HS-5 (cell line): ENCODE measurements at places on chromosomes 3 and 15.

DNA sequence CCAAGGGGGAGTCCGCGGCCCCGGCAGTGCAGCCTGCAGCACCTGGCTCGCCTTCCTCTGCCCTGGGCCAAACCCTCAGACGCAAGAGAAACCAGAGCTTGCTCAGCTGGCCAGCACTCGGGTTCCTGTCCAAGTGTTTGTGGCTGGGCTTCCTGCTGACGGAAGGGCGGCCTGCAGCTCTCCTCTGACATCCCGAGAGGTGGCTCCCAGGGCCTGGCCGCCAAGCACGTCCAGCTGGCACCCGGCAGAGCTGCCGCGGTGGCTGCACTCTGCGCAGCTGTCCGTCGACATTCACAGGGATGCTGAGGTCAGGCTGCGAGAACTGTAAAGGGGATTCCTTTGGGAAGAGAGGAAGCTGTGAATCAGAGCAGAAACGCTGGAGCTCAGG, 85.6 kb downstream of the CPN2 start:
- no peak for DNase-seq

DNA sequence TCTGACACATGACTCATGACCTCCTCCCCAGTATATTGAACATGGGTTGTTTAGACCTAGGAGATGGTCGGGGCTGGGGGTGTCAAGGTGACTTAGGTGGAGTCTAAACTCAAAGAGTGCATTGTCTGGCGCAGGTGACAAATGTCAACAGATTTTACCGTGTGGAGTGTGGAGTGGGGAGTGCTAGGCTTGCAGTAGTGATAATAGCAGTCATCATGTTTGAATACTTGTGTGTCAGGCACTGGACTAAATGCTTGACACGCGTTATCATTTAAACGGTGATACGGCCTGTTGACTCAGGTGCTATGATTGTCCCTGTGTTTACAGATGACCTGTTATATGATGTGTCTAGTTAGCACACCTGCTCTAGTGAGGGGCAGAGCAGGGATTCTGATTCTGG, 30.8 kb downstream of the MUC20 start:
- DNase-seq, result no peak

GRCh38 chr15:58793862-58794261, 22.8 kb downstream of the MINDY2 start:
- DNase-seq, result no peak

DNA sequence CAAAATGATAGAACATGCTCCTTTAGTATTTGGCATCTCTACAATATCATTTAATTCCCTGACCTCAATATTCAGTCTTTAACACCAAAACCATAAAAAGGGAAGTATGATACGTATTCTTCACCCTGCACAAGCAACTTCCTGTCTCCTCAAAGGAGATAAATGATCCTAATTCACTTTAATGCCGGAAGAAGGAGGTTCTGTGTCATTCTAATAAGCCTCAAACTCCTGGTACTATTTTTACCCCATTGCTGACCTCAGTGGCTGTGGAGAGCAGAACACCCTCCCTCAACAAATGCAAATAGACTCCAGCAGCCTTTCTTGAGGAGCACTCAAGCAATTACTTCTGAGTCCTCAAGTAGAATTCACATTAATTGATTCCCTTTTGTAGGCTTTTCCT, 173.3 kb downstream of the TMEM108 start:
- DNase-seq, result no peak

DNA sequence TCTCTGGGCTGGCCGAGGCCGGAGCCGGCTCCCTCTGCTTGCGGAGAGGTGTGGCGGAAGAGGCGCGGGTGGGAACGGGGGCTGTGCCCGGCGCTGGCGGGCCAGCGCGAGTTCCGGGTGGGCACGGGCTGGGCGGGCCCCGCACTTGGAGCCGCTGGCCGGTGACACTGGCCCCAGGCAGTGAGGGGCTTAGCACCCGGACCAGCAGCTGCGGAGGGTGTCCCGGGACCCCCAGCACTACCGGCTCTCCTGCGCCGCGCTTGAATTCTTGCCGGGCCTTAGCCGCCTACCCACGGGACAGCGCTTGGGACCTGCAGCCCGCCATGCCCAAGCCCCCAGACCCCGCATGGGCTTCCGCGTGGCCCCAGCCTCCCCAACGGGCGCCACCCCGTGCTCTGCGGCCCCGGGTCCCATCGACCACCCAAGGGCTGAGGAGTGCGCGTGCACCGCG, 736.3 kb upstream of the ARRDC4 start:
- no peak for DNase-seq

GRCh38 chr15:84714372-84714771, 1.6 kb downstream of the SEC11A start:
- DNase-seq, result no peak

- DNase-seq, result no peak
Observed at GRCh38 chr15:32781781-32782180, 64.0 kb downstream of the GREM1 start.

DNA sequence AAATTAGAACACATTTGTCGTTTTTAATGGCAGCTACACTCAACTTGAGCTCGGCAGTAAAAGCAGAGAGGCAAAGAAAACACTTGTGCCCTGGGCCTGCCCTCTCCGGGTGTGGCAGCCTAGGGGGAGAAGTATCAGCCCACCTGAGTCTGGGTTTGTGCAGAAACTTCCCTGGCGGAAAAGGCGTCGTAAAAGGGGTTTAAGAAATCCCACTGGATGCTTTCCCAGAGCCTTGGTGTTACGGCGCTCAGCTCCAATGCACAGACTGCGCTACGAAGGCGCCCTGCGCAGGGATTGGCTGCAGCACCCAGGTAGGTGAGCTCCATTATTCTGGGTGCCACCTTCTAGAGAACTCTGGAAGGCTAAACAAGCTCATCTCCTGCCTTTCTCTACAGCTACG, 461.5 kb upstream of the NR2F2 start:
- no peak for DNase-seq

GRCh38 chr15:63601026-63601703, 4.0 kb downstream of the FBXL22 start:
- DNase-seq, result no peak

DNA sequence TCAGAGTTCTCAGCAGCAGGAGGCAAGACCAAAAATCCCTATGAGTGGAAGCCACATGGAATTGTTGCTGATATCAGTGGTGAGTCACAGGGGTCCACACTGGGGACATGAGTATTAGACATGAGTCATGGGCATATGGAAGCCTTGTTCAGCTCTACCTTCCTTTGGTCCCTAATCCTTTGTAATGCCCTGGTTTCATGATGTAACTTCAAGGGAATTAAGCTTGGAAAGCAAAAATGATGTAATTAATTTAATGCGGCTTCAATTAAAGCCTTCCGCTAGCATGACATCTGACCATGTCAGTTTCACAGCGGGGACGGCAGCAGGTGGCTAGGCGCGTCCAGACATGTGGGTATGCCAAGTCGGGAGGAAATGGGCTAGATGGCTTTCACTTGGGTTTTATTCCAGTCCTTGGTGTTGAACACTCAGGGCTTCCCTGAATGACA, 176.1 kb upstream of the RGMA start:
- DNase-seq, result no peak

GRCh38 chr15:90872486-90873184, 4.2 kb downstream of the FURIN start:
- DNase-seq, result no peak

DNA sequence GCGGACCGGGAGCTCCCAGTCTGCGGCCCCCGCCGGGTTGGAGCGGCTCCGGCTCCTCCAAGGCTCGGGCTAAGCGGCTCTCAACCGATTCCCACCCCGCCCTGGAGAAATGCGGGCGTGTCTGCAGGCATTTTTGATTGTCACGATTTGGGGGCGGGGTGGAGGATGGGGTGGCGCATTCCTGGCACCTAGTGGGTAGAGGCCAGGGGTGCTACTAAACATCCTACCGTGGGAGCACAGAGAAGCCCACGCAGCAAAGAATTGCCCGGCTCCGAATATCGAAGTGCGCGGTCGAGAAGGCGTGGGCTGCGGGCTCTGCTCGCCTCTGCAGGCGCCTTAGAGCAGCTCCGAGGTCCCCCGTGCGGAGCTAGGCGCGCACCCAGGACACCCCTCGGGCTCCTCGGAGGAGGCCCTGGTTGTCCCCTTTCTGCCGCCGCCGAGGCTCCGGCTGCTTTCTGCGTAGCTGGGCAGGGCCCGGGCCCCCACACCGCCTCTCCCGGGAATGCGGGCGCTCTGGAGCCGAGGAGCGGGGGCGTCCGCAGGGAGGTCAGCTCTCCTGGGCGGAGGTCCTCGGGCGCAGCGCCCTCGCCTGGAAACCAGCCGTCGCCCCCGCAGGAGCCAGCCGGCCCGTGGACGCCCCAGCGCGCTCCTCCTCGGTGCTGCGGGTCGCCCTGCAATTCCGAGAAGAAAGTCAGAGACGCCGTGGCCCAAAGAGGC, 16.5 kb upstream of the LAMP3 start:
- no peak for DNase-seq

DNA sequence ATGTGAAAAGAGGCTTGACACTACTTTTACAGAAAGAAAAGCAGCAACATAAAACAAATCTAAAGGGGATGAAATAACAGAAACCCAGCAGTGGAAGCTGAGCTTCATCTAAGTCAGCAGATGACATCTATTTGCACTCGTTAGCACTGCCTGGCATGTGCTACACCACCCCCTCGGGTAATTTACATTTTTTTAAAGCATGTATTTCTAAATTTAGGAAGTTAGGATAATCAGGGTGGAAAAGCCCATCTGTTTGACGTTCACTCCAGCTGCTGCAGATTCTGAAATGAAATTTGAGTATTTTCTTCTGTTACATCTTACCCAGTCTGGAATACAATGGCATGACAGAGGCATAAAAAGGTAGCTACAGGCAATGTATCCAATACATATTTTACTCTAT, 20.7 kb downstream of the IGSF11 start:
- DNase-seq, result no peak

- DNase-seq, result no peak
Observed at GRCh38 chr3:197168606-197169005, 129.8 kb downstream of the DLG1 start.

DNA sequence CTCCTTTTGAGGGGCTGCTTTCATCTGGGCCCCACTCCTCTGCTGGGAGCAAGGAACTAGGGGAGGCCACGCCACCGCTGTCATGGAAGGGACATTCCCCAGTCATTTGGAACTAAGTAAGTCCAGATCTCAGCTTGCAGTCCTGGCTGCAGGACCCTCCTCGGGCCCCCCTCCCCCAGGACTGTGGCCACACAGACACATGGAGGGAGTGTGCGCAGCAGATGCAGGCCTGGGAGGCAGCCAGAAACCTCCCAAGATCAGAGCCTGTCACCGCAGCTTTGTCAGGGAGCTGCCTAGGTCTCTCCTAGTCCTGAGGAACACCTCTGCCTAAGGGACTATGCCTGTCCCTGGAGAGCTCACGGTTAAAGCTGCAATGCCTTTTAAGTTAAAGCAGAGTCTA, 7.3 kb upstream of the SEMA3F start:
- DNase-seq, result no peak

DNA sequence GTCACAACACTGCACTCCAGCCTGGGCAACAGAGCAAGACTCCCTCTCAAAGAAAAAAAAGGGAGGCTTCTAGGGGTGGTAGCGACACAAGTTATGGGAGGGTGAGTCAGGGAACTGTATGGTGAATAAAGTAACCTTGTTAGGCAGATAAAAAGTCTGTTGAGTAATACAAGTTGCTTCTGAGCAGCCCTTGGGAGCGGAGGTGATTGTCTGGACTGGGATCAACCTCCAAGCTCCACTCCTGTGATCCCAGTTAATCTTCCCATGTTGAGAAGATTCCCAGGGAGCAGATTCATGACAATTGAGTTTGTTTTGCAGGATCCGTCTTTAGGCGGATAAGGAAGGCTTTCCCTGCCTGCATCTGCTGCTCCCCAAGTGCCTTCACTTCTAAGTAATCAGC, 335.9 kb downstream of the THSD4 start:
- no peak for DNase-seq

GRCh38 chr15:28060005-28060404, 39.1 kb downstream of the OCA2 start:
- DNase-seq, result no peak

GRCh38 chr3:184601576-184602371, 40.2 kb downstream of the EPHB3 start:
- DNase-seq, result no peak

GRCh38 chr15:89090791-89091626, 2.8 kb downstream of the ABHD2 start:
- peak; percentile 56 for DNase-seq

- no peak for DNase-seq
Observed at GRCh38 chr15:24039683-24040082, 352.6 kb upstream of the NDN start.
